ENCODE measurements at places on chromosomes 7 and 10. TPM values are rescaled to one million over a fixed set of nuclear protein-coding genes. Genes with fewer than 3 reads are reported as not detected.

DNA sequence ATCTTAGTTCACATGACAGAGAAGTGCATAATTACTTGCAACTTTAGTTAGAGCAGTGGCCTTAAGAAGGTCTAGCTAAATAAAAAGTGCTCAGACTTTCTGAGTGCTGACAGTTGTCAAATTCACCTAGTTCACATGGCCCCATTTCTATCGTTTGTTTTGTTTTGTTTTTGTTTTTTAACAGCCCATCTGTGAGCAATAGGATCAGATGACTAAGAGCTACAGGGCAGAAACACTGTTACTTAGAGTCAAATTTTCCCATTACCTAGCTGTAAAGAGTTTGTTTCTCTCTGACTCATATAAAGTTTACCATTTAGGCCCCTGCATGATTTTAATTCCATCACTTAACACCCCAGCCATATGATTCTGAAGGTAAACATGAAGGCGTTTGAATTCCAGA, 18.8 kb downstream of the CAV1 start:
- DNase-seq, result peak; percentile 36
- peaks cover 67% of the 10 kb centered on the region for H3K4me1 ChIP-seq

DNA sequence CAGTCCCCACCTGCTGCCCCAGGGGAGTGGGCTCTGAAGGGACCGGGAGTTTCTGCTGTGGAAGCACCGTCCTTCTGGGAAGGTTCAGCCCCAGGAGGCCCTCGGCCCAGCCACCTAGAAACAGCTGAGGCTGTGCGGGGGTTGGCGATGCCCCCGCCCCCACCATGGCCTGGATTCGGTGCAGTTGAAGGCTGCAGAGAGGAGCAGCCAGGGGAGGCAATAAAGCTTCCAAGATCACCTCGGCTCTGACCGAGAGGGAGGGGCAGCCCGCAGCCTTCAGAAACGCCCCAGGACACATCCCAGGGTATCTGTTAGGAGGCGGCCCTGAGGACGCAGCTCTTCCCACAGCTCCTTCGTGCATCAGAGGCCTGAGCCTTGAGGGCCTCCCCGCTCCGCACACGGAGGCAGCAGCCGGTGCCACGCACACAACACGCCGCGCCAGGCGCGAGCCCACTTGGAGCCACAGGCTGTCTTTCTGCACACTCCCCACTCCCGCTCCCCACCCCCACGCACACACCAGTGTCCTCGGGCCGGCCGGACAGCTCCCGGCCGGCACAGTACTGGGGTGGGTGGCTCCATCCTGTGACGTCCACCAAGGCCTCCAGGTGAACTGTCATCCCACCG, 1.6 kb downstream of the KNDC1 start:
- H3K4me1 ChIP-seq, result no peaks in the 10 kb centered on the region
- H3K36me3 ChIP-seq, result no peaks in the 10 kb centered on the region
- no peak overlapping the region for H3K4me3 ChIP-seq
- DNase-seq, result no peak
- H3K27me3 ChIP-seq, result no peaks in the 10 kb centered on the region
- H3K27ac ChIP-seq, result no peak overlapping the region

DNA sequence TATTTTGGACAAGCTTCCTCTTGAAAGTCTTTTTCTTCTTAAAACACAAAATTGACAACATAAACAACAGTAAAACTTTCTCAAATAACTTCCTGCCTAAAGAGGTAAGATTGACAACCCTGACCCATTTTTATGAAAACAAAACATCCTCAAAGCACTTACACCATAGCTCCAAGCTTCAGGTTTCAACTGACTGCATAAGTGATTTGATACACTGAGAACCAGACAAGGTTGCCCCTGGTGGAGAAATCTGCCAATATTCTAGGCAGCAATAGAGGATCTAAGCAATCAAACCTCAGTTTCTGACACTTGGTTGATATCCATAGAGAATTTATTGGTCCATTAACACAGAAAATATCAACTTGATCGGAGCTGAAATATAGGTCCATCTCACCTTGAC, 147.8 kb downstream of the ELAPOR2 start:
- no peak overlapping the region for H3K27ac ChIP-seq
- peaks cover 11% of the 10 kb centered on the region for H3K27me3 ChIP-seq
- peaks cover 7% of the 10 kb centered on the region for H3K4me1 ChIP-seq
- no peak overlapping the region for H3K4me3 ChIP-seq
- DNase-seq, result peak; percentile 16
- H3K36me3 ChIP-seq, result peaks cover 14% of the 10 kb centered on the region

Gene HOXA1
- 5.6 TPM for total RNA-seq

All from MCF 10A (cell line).